ENCODE measurements at places on chromosomes 5 and 9. TPM values are rescaled to one million over a fixed set of nuclear protein-coding genes. Genes with fewer than 3 reads are reported as not detected.

- no peak for DNase-seq
Measured at GRCh38 chr5:113084402-113085083, 107.9 kb downstream of the DCP2 start.

DNA sequence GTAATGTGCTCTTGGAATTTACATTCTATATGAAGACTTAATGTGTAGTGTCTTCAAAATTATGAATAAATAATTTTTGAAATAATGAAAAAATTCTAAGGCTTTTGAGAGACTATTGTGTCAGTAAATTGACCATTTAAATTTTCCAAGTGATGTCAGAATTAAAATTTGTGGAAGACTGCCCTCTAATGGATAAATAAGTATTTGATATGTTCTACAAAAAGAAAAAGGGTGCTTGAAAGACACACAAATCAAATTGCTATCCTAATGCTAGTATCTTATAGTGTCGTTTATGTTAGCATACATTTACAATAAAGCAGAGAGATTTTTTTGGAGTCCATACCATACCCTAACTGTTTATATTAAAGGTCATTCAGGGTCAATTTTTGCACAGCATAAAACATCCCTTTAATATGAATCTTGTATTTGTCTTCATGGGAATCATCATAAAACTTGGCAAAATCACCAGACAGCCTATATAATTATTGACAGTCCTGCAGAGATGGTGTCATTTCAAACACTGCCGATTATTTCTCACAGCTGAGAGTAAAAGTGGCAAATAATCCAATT is 120.8 kb upstream of the SLC27A6 start:
- DNase-seq: peak; percentile 39

GRCh38 chr9:122202111-122202510 is 26.6 kb downstream of the LHX6 start:
- no peak for DNase-seq

GRCh38 chr9:84397822-84398221 is 57.3 kb upstream of the SLC28A3 start:
- no peak for DNase-seq

DNA sequence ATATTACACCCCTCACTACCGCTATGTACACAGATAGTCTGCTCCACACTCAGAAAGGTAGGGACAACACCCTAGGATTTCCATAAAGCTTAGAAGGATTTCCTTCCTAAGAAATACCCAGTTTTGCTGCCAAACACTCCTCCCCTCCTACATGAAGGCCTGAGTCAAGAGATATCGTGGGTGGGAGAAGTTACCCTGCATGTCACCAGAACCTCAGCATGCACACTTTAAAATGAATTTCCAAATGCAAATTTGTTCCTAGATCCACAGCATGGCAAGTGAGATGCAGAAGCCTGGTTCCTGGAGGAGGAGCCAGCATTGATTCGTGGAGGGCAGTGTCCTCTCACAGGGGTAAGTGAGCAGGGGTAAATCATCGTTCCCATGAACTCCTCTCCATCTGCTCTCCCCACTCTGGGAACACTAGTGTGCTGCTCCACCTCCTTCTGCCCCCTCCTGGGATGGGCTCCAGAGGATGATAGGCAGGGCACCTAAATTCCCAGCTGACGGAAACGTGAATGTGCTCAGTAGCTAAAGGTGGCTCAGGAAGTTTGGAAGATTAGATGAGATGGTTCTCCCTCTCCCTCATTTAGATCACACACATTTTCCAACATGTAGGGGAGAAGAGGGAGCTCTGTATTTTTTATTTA is 76.7 kb downstream of the PDE4D start:
- no peak for DNase-seq

GRCh38 chr9:107472581-107473340 is 16.8 kb downstream of the KLF4 start:
- DNase-seq: no peak

DNA sequence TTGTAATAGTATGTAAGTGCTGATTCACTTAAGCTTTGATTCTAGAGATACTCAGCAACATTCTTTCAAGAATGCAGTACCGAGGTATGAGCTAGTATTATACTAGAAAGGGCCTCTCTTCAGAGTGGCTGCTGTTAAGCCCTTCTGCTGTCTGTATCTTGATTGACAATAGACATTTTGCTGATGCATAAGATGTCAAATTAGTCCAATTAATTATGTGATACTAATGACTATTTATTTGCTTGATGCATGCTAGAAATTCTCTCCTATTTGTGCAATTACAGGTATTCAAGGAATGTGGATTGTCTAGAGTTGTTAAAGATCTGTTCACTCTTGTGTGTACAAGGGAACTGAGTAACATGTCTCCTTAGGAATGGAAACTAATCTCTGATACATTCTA is 92.3 kb upstream of the PTGER4 start:
- DNase-seq: no peak

DNA sequence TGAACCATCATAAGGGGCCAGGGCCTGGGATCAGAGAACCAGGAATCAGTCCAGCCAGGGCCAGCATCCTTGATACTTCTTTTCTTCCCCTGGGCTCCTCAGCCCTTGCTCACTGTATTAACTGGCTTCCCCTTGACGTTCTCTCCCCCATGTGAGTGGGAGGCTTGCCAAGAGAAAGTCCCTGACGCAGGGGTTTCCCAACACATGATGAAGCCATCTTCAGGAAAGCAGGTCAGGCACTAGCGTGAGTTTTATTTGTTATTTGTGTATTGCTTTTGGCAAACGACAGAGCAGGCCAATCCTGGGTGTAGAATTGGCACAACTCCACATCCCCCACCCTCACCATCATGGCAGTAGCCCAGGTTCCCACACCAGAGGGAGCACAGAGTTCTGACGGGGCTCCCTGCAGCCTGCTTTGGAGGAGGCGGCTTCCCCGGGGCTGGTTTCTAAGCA is 165.5 kb upstream of the NFIL3 start:
- DNase-seq: no peak

DNA sequence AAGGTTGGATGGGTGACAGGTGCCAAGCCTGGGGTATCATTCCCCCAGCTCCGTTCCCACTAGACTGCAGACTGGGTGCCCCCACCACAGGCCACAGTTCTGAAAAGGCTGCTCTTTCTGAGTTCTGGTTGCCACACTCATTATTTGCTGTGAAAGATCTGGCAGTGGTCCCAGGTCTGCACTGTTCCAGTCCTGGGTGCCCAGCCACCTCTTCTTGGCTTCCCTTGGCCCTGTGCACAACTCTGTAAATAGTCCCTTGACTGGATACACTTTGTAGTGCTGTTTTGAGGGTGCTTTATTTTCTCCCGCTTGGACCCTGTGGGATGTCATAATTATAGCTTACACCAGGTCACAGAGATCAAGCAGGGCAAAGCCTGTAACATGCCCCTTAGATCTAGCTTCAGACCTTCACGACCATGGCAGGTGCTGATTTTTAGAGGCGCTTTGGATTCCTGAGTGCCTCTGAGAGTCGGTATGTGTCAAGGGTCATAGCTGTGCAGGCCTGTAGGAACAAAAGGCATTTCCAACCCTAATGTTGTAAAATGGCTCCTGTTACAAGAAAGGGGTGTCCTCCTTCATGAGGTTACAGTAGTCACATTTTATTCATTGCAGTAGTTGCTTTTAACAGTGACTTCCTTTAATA is 344.9 kb downstream of the ICE1 start:
- no peak for DNase-seq

DNA sequence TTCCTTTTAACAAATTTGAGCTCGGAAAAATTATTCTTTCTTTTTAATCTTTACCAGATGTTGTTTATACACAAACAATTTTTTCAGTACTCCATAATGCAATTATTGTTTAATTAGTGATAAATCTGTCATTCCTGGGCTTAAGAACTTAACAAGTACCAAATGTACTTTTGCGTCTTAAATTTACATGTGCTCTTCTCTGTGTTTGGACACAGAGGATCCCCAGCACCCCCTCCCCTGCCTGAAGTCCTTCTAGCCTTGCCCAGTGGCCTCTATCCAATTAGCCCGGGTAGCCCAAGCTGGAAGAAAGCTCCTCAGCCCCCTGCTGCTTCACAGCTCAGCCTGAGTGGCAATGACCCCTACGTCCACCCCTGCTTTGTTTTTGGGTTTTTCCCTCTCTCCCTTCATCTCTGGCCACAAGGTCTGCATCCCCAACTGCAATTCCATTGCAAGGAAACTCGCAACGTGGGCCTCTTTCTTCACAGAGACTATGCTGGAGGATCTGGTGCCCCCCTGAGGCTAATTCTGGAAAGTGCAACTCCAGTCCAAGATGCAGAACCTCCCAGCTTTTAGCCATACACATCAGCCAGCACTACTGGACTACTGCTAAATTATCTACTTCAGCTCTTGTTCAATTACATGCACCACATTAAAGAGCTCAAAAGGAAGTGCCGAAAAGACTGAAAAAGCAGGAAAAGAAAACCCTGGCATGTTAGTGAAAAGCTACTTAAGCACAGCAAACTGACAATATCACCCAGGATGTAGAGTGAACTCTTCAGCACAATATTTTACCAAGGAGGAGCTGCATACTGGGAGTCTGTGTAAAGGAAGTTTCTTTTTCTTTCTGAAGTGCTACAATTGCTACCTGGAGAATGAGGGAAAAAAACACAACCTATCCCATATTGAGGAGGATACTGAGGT is 186.2 kb downstream of the FANCC start:
- DNase-seq: peak; percentile 64

DNA sequence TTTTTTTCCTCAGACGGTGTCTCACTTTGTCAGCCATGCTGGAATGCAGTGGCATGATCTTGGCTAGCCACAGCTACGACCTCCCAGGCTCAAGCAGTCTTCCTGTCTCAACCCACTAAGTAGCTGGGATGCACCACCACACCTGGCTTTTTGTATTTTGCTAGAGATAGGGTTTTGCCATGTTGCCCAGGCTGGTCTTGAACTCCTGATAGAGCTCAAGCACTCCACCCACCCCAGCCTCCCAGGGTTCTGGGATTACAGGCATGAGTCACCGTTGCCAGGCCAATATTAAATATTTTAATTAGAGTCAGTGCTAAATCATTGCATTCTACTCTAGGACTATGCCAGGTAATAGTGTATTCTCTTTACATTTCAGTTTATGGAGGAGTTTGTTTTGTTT is 41.5 kb downstream of the UBE2R2 start:
- DNase-seq: no peak

DNA sequence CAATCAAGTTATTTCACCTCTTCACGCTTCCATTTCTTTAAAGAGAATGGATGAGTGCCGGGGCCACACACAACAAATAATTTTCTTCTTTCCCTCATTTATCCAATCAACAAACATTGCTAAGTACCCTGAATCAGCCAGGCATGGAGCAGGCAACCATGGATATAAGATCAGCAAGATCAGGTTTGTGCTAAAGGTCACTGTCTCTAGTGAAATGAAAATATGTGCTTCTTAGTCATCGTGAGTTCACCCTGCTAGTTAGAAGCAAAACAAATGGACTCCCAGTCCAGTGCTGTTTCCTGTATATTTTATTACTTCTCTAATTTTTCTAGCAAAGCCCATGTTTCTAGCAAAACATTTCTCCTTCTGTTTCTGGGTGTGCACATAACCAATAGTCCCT is 629.2 kb downstream of the BNC2 start:
- no peak for DNase-seq

DNA sequence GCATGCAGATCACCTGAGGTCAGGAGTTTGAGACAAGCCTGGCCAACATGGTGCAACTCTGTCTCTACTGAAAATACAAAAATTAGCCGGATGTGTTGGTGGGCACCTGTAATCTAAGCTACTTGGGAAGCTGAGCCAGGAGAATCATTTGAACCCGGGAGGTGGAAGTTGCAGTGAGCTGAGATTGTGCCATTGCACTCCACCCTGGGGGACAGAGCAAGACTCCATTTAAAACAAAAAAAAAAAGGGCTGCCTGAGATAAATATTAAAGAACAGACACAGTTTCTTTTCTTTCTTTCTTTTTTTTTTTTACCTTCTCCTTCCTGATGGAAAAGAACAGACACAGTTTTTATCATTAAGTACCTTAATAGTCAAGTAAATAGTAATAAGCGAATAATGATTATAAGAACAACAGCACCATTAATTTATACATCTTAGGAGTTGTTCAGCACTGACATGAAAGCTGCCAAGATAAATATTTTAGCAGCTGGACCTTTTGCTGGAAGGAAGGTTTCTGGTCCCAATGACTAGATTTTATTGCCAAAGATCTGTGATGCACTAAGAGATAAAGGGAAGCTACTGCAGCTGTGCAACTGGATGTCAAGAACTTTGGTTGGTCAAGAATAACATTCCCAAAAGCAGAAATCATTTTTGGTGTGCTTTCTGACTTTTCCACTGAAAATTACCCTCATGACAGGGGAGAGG is 7.0 kb downstream of the CENPP start:
- no peak for DNase-seq

- DNase-seq: peak; percentile 55
Measured at GRCh38 chr5:11504886-11505193, 399.4 kb downstream of the CTNND2 start.

- DNase-seq: no peak
Measured at GRCh38 chr5:93191035-93191817, 389.8 kb downstream of the NR2F1-AS1 start.

GRCh38 chr5:14138608-14139540 is 4.3 kb upstream of the TRIO start:
- DNase-seq: no peak

GRCh38 chr5:134397196-134397595 is 14.5 kb downstream of the CDKN2AIPNL start:
- no peak for DNase-seq

DNA sequence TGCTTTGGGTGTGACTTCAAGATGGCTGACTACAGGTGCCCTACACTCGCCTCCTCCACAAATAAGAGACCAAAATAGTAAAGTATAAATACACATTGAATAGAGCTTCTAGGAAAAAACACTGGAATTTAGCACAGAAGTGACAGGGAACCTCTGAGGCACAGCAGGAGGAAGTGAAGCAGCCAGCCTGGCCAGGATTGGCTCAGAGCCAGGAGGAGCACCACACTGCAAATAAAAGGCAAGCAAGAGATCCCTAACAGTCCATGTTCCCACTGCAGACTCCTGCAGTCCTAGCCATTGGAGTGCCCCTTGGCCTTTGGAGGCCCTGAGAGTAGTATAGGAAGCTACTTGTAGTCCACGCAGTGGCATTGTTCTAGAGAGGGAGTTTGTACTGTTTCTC is 186.7 kb upstream of the TLX3 start:
- peak; percentile 11 for DNase-seq

GRCh38 chr5:17020678-17021601 is 84.9 kb upstream of the MYO10 start:
- DNase-seq: no peak

DNA sequence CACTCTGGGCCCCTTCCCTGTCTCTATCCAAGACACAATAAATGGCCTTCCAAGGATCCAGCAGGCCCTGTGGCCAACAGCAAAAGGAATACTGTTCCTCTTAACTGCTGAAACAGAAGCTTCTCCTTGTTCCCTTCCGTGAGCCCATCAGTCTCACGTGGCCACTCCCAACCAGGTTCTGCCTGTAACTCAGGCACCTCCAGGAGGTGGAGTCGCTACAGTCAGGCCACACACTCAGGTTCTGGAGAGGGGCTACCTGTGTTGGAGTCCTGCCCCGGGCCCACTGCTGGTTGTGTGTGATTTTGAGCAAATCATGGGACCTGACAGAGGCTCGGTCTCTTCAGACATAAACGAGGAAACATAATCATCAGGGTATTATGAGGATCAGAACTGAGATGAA is 10.3 kb downstream of the FAT2 start:
- no peak for DNase-seq

IGIP gene
- total RNA-seq: 1.8 TPM

MEGF10 gene
- 0.02 TPM for total RNA-seq

PTGR1 gene
- 328 TPM for total RNA-seq

ANKRD55 gene
- total RNA-seq: not detected

CNTLN gene
- 6.4 TPM for total RNA-seq

PLAC8L1 gene
- total RNA-seq: not detected

TMEM245 gene
- total RNA-seq: 89.4 TPM

CER1 gene
- not detected for total RNA-seq

IFNK gene
- not detected for total RNA-seq

ADAMTSL1 gene
- total RNA-seq: 0.40 TPM

PCDHA6 gene
- total RNA-seq: not detected
